Activated naive CD8-positive, alpha-beta T cell treated with anti-CD3 and anti-CD28 coated beads for 36 hours (primary cell): ENCODE measurements at places on chromosomes 6 and 20.

DNA sequence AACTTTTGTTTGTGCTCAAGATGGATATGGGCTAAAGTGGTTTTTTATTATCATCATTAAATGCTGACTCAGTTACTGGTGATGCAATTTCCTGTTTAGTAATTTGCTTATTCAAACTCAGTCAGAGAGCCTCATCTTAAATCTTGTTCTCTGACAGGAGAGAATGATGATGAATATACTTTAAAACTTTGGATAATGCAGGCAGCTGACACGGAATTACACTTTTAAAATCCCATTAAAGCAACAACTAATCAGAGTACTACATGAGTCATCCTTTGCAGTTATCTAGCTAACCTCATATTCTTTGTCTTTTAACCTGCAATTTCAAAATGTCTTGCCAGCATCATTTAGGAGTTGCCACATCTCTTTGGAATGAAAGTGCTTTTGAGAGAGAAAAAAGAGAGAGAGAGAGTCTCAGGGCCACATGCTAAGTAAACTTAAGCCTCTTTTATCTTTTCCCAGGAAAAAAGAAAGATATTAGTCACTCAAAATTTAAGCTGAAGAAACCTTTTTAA is 9.2 kb upstream of the C6orf141 start:
- DNase-seq = no peak

DNA sequence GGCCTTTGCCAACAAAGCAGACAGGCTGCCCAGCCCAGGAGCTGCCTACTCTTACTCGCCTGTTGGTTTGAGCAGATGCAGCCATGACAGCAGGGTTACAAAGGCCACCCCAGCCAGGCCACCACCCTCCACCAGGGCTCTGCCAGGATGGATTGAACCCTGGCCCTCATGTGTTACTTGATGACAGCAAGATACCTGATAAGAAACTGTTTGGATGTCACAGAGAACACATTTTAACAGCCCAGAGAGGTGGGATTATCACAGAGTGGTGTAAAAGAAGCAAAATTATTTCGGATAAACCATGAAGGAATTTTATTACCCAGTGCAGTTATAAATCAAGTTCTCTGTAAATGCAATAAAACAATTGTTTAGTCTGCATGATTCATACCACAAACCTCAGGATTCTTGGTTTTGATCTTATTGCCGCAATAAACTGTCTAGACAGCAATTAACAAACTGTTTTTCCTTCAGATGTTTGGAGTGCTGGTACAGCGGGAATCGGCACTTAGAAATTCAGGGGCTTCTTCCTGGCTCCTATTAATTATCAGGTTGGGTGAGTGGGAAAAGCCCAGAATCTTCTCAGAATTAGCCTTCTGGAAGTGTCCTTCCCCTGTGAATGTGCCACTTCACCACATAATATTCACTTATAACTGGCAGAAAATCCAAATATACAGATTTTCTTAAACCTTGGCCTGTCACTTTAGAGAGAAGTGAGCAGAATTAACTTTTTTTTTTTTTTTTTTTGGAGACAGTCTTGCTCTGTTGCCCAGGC is 58.0 kb upstream of the SALL4 start:
- no peak for DNase-seq

GRCh38 chr6:38637756-38638155 is 2.0 kb downstream of the BTBD9 start:
- no peak for DNase-seq

DNA sequence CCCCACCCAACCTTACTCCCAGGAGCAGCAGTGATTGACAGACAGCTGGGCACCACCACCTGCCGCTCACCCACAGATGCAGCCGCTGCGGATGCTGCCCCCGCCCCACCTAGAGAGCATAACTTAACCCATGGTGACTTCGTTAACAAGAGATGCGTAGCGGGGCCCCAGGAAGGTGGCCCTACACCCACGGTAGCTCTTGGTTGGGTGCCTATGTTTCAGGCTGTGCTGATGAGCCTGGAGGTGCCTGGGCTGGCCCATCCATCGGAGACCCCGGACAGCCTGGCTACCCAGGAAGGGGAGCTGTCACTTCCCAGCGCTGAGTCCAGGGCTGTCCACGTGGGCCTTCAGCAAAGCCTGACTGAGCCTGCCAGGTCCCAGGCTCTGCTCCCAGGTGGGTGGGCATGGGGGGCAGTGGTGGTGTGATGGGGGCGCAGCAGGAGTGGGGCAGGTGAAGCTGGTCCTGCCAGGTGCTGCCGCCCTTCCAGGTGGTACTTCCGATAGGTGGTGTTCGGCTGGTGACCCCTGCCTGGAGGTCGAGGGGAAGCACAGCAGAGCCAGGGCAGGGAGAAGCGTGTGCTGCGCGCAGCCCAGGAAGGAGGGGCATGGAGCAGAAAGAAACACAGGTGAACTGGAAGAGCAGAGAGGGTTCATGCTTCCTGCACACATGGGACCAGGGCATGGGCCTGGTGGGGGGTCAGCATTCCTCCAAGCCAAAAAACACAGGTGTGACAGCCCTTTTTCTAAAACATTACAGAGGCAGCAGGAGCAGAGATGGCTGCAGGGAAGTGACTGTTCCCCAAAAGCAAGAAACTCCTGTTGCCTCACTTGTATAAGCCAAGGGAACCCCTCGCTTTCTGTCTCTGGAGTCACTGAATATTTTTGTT is 56.9 kb downstream of the SYNJ2 start:
- no peak for DNase-seq

DNA sequence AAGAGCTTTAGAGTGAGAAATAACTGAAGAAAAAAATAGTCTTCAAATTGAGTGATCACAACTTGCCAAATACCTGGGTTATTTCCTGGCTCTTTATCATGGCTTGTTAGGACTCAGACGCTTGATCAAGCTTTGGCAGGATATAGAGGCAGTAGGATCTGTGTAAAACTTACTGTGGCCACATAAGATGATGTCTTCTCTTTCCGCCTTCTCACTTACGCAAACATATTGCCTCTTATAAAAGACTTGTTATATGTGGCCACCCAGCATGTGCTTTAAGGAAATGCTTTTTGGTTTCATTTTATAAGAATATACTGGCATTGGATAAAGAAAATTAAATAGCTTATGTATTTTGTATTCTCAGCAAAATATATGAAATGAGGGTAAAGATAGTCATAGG is 101.8 kb upstream of the AKIRIN2 start:
- no peak for DNase-seq

- DNase-seq = no peak
Observed at GRCh38 chr6:49826743-49827406, 39.5 kb downstream of the CRISP1 start.

GRCh38 chr6:170156448-170157375 is 134.2 kb downstream of the DLL1 start:
- no peak for DNase-seq

DNA sequence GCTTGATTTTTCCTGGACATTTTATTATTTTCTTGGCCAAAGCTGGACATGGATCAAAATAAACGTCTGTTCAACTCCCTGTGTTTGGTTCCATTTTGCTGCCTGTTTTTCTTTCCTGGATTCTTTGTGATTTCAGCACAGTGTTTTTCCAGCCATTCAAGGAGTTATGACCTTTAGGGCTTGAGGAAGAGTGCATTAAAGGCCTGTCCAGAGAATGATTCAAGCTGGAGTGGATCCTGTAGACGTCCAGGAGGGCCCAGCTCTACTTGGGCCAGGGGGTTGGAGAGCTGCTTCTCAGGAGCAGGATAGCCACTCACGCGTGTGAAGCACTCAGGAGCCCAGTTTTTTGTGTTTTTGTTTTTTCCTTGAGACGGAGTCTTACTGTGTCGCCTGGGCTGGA is 56.5 kb upstream of the IER3 start:
- no peak for DNase-seq
